Hematopoietic multipotent progenitor cell (in vitro differentiated cells): ENCODE measurements at places on chromosomes 11 and 22.

GRCh38 chr11:66902486-66903177 lies 45.8 kb downstream of the LRFN4 start:
- no peak for DNase-seq

DNA sequence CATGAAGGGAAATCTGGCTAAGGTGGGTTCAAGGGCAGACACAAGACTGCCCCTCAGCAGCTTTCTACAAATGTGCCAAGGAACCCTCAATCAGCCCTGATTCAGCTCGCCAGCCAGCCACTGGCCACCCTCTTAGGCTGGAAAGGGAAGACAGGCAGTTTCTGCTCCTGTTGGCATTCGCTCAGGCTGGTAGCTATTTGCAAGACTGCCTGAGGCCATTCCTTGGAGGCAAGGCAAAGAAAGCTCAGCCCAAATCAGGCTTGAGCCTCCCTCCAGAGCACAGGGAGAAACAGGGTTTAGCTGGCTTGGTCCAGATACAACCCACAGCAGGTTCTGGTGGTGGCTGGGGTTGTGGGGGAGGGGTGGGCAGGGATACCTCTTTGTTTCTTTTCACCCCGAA lies 19.2 kb downstream of the TP53I11 start:
- no peak for DNase-seq

DNA sequence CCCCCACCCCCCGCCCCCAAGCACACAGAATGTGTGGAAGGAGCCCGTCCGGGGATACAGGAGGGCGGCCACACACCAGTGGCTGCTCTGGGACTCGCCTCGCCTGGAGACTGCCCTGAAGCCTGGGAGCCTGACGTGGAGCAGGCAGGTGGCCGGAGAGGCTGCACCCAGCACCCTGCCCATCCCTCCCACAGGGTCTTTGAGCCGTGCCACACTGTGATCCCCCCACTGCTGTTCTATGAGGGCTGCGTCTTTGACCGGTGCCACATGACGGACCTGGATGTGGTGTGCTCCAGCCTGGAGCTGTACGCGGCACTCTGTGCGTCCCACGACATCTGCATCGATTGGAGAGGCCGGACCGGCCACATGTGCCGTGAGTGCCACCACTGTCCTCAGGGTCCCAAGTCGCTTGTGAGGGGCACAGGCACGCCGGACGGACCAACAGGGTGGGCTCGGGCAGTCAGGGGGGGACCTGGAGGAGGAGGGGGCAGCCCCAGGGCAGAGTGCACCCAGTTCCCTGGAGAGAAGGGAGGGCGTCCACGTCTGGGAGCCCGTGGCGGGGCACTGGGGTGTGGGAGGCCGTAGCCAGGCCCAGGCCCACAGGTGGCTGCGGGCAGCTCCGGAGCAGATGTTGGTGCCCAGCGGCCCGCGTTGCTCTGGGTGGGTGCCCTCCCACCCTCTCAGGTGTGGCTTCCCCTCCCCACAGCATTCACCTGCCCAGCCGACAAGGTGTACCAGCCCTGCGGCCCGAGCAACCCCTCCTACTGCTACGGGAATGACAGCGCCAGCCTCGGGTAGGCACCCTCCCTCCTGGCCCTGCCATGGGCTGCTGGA lies 27.0 kb upstream of the MUC5B start:
- DNase-seq: no peak

DNA sequence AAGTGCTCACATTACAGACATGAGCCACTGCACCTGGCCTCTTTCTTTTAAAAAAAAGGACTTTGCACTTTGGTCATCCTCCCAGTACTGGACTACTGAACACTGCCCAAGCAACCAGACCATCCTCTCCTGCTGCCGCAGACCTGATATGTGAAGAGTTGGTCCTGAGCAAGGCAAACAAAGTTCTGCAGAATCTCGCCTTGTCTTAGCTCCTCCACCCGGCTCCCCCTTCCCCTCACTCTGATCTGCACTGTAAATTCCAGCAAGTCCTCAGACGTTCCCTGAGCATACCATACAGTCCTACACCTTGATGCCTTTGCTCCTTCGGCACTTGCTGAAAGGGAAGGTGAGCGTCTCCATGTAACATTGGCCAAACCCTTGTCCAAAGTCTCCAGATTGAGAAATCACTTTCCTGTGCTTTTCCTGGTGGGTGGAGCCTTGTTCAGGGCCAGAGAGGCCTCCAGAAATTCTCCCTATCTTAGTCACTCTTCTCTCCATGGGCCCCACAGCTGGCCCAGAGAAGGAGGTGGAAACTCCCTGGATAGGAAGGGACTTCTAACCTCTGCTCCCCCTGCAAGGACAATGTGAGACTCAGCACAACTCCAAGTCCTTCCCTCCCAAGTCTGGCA lies 47.0 kb upstream of the TIMP3 start:
- DNase-seq: no peak
